ENCODE measurements at places on chromosomes 1 and 21.

DNA sequence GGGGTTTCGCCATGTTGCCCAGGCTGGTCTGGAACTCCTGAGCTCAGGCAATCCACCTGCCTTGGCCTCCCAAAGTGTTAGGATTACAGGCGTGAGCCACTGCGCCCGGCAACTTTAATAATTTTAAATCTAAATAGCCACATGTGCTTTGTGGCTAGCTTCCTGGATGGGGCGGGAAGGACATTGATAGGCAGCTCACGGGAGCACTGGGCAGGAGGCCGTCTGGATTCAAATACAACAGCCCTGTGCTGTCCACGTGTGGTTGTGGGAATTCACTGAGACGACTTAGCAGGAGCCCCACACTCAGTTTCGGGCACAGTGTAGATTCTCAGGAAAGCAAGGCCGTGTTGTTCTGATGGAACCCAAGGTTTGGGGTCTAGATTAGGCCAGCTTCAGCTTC, 177.1 kb downstream of the ETS2 start:
- no peak for DNase-seq

DNA sequence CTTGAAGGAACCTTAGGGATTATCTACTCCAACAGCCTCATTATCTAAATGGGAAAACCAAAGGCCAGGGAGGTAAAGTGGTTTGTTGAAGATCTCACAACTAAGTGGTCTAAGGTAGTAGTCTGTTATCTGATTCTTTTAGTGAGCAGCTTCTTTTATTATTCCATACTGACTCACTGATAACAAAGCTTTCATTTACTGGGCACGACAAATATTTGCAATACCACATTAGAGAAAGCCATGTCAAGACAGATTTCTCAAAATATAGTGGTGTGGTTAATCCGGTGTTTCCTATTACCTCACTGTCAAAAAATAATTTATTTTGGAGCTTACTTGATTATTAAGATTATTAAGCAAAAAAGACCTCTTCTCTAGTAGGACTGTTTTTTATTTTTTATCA, 369.1 kb downstream of the S1PR1 start:
- DNase-seq, result no peak

DNA sequence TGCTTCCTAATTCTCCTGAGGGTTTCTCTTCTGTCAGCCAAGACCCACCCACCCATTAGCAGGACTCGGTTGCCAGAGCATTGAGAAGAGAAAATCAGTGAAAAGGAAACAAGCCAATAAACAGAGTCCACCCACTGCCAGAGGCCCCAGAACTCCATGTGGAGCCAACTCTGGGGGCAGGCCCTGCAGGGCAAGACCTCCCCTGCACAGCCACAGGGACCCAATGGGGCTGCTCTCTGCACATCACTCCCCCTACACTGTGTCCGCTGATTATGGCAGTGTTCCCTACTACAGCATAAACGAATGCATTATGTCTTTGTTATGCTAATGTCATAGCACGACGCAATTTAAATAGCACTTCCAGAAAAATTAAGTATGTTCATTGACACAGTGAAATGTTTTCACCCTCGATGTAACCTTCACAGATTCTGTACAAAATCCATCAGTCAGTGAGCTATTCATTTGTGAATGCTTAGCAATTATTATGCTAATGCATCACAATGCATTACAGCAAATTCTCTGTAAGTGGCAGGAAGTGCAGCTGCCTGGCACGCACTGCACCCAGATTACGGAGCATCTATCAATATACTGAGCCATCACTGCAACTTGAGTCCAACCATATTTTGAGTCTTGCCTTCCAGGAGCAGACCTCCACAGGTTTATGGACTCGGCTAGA, 56.4 kb downstream of the GRIK3 start:
- no peak for DNase-seq

DNA sequence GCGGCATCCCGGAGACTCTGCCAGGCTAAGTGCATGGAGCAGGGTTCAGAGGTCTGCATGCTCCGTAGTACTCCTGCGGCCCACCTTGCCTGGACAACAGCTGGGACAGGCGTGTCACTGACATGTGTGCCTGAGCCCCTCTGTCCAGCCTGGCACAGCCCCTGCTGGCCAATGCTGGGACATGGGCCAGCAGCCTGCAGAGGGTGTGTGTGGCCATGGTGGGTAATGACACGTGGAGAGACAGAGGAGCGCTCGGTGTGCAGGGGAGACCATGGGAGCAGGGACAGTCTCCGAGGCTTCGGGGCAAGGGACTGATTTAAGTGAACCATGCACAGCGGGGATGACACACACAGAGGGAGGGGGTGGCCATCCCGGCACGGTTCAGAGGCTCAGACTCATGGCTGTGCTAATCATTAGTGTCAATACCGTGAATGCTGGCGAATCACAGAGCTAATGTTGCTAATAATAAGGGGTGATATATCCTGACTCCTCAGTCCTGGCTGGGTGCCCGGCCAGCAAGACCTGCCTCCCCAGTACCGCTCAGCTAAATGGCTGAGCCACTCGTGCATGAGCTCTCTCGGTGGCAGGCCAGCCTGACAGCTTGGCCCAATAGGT, 41.5 kb downstream of the IGSF21 start:
- no peak for DNase-seq

GRCh38 chr1:63327417-63328054, 5.2 kb downstream of the FOXD3 start:
- no peak for DNase-seq

- DNase-seq, result no peak
These were observed 270.4 kb upstream of the B3GALT2 start for GRCh38 chr1:193456811-193457280.

- DNase-seq, result no peak
These were observed 49.1 kb upstream of the CPLANE2 start for GRCh38 chr1:16286122-16286521.

GRCh38 chr1:56469640-56470371, 109.6 kb downstream of the PLPP3 start:
- DNase-seq, result peak; percentile 32

- DNase-seq, result no peak
These were observed 37.3 kb downstream of the VANGL2 start for GRCh38 chr1:160437432-160438316.

DNA sequence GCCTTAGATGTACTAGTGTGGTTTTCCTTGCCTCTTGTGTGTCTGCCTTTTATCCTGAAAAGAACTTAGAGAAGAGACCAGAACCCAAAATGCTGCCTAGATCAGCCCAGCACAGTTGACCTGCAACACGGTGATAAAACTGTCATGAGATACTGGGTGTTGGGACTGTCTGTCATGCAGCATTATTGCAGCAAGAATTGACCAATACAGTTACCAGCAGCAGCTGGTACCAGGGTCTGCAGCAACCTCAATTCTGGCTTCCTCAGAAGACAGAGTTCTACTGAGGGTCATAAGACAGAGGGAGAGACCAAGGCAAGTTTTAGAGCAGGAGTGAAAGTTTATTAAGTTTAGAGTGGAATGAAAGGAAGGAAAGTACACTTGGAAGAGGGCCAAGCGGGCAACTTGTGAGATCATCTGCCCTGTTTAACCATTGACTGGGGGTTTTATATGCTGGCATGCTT, 182.0 kb downstream of the DYRK1A start:
- no peak for DNase-seq

Measured in vagina (tissue), 2 donors.